ENCODE measurements at places on chromosomes 16 and 17.

- DNase-seq = peak; percentile 94
These were observed 2.9 kb downstream of the SLC16A3 start for GRCh38 chr17:82231562-82232321.

DNA sequence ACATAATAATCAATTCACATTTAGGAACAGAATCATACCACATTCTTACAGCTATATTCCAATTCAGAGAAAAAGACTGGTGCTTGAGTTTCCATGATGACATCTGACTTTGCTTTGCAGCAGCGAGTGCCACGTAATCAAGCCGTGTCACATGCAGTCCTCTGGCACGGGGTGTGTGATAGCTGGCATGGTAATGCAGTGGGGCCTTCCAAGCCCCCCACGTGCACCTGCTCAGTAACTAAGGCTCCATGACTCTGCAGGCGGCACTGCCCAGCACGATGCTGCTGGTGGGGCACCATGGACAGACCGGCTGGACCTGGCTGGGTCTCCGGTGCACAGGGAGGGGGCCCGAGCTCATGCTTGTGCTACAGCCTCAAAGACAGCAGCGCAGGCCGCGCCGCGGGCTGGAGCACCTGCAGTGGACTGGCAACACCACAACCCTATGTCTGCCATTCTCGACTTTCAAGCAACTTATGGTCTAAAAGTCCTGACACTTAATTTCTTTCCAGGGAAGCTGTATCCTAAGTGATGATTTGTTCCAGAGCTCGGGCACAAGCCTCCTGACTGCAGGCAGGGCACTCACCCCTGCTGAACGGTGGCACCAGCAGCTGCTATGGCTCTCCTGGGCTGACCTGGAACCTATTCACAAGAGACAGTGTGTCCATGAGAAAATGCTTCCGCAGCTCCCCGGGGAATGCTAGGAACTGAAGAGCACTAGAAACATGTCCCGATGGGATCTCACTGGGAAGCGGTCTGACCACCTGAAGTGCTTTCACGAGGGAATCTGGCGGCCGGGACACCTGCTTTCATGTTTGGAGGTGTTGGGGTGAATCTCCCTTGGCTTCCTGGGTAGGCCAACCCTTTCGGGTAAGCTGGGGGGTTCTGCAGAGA is 99.5 kb upstream of the DNAH17 start:
- no peak for DNase-seq

DNA sequence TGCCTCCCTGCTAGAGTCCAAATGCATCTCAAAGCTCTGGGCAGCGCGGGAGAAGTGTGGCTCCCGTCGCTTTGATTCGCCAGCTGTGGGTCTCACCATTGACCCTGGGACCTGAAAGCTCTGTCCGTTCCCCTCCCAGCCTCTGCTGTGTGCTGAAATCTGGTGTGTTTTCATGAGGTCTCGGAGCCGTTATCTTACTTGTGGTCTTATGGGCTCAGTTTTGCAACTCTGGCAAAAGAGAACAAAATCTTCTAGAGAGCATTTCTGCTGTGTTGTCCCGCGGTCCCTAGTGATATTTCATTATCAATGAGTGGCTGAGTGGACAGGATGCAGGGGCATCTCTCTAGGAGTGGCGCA is 13.3 kb downstream of the CRISPLD2 start:
- DNase-seq = no peak

DNA sequence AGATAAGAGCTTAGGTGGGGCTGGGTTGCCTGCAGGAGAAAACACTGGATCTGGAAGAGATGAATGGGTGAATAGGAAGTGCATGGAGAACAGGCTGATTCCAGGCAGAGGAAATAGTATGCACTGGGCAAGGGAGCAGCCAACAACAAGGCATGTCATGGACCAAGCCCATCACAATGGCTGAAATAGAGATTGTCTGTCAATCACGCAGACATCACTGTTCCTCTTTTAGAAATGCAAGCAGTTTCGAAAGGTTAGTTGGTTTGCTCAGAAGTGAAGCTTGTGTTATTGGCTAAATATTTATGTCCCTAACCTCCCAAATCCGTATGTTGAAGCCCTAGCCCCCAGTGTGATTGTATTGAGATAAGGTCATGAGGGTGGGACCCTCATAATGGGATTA is 621.7 kb upstream of the CDH11 start:
- DNase-seq = no peak

GRCh38 chr17:34024806-34025551 is 230.1 kb upstream of the CCL2 start:
- DNase-seq = no peak

DNA sequence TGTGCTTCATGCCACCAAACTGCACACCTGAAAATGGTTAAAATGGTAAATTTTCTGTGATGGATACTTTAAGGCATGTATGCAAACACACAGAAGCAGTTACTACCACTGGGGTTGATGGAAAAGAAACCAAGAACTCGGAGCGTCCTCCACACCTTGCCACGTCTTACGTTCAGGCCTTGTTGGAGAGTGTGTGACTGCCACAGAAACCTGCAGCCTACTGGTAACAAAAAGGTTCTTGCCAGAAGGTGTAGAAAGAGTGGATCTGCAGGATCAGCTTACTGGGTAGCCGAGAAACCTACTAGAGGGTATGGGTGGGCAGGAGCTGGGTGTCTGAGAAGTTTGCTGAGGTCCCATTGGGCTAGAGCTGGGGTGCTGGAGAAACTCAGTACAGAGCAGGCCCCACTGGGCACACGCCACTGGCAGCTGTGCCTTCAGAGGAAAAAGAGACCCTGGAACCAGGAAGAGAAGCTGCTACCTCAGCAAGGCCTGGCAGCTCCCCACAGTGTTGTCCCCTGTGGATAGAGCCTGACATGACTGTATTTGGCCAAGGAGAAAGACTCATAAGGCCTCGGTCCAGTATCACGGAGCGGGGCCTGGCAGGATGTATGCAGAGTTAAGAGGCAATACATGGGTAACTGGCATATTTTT is 204.6 kb downstream of the SEC14L1 start:
- no peak for DNase-seq

- DNase-seq = no peak
These were observed 2.0 kb downstream of the CDH3 start for GRCh38 chr16:68646953-68647659.

DNA sequence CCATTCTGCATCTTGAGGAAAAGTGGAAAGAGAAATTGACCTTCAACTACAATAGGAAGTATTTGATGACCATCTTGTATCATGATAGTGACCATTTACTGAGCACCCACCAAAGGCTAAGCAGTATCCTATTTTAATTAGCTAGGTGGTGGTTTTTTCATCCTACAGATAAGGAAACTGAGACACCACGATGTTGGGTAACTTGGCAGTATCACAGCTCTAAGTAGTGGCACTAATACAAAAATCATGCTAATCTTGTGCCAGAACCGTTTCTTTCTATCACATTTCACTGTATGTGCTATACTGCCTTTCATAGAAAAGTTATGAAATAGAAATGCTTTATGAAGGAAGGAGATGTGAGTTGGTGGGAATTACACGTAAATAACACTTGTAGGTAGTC is 2.3 kb downstream of the EVI2B start:
- no peak for DNase-seq

DNA sequence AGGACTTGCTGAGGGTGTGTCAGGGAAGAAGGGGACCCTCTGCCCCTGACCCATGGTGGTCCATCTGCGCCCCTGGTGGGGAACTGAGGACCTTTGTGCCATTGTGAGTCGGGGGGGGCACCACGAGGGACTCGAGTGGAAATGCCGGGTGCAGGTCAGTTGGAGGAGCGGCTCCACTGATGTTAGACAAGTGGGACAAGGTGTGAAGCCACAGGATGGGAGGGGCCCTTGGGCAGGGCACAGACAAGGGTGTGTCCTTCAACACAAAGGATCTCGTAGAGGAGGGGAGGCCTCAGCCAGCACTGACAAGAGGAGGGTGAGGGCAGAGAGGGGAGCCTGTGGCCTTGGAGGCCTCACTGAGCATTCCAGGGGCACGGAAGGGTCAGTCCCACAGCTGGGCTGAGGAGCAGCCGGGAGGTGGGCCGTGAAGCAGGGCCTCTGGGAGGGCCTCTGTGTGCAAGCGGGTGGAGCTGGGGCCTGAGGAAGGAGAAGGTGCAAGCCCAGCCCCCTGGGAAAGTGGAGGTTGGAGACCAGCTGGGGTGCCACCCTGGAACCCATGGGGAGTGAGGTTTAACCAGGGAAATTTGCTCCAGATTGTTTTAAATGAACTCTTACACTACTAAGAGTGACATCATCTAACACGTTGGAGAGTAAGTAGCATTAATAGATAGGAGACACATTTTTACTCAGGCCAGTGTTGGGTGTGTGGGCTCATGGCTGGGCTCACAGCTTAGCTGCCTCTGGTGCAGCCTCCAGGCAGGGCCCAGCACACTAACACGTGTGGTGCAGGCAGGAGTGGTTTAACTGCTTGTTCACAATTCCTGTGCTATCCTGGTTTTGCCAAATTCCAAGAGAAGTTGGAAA is 27.9 kb downstream of the NARF start:
- no peak for DNase-seq

DNA sequence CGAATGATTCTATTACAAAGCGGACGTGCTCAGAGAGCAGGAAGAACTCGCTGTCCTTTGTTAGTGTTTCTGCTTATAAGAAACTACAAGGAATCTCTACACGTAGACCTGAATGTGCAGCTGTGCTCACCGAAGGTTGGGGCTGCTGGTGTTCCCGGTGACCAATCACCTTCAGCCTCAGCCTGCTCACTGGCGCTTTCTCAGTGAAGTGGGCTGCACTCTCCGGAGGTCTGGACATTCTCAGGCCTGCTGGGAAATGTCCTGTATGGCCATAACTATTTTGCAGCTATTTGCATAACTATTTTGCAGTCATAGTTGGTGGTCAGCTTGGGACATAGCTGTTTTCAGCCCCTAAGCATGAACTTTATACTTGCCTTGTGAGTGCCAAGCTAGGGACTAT is 9.7 kb upstream of the CIAO3 start:
- DNase-seq = no peak

DNA sequence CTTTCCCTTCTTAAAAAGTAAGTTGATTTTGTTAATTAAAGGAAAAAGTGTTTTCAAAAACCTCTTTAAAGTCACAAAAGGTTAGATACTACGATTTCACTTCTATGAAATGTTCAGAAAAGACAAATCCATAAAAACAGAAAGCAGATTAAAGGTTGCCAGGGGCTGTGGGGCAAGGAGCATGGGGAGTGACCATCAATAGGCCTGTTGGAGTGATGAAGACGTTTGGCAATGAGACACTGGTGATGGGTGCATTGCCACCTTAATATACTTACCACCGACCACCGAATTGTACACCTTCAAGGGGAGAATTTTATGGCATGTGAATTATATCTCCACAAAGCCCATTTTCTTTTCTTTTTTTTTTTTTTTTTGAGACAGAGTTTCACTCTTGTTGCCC is 19.2 kb downstream of the KIFC3 start:
- no peak for DNase-seq

- peak; percentile 30 for DNase-seq
These were observed 80.0 kb downstream of the MARCHF10 start for GRCh38 chr17:62727916-62728672.

DNA sequence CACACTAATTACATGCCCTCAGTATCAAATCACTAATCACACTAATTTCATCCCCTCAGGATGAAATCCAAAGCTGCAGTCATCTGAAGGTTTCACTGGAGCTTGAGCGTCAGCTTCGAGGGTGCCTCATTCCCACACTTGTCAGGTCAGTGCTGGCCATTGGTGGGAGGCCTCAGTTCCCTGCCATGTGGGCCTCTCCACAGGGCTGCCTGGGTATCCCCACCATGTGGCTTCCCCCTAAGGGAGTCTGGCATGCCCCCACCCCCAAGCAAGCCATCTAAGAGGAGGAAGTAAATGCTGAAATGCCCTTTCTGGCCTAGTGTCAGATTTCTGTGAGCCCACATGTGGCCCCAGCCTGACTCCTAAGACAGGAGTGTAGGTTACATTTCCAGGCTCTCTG is 78.6 kb upstream of the CDH5 start:
- DNase-seq = no peak

- DNase-seq = peak; percentile 81
These were observed 17.4 kb upstream of the C17orf107 start for GRCh38 chr17:4881761-4882555.

GRCh38 chr17:69084911-69085310 is 24.2 kb upstream of the ABCA9 start:
- DNase-seq = peak; percentile 92

DNA sequence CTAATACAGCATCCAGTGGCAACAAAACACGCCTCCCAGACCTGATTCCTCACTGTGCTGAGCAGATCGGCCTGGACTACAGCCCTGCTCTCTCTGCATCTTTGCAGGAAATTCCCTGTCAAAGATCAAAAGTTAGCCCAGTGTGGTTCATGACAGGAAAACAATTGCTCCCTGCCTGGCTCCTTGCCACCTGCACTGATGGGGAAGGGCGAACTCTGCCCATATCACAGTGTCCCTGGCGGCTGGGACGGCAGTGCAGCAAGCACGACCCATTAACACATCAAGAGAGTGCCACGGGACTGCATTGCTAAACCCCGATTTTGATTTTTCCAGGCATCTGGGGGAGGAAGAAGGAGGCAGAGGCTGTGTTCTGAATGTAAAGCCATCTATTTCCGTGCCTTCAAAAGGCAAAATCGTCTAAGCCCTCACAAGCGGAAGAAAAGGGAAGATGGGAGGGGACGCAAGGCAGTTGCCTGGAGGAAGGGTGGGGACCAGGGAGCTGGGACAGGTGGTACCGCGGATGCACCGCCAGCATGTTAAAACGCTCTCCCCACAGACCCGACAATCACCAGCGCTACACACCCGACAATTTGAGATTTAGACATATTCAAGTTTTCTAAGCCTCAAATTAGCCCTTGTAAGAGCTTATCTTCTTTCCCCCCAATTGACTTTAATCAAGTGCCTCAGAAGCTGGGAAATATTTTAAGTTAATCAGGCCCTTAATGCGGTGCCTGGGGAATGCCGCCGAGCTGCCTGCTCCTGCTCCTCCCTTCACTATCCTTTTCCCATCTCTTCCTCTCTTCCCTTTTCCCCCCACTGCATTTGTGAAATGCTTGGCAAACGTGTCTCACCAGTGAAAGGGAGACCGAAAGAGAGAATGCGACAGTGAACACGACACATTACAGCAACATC is 238.8 kb upstream of the CDH5 start:
- DNase-seq = no peak

- no peak for DNase-seq
These were observed 41.4 kb downstream of the SRCIN1 start for GRCh38 chr17:38564254-38564837.

GRCh38 chr17:45077643-45078042 is 16.5 kb downstream of the NMT1 start:
- no peak for DNase-seq

DNA sequence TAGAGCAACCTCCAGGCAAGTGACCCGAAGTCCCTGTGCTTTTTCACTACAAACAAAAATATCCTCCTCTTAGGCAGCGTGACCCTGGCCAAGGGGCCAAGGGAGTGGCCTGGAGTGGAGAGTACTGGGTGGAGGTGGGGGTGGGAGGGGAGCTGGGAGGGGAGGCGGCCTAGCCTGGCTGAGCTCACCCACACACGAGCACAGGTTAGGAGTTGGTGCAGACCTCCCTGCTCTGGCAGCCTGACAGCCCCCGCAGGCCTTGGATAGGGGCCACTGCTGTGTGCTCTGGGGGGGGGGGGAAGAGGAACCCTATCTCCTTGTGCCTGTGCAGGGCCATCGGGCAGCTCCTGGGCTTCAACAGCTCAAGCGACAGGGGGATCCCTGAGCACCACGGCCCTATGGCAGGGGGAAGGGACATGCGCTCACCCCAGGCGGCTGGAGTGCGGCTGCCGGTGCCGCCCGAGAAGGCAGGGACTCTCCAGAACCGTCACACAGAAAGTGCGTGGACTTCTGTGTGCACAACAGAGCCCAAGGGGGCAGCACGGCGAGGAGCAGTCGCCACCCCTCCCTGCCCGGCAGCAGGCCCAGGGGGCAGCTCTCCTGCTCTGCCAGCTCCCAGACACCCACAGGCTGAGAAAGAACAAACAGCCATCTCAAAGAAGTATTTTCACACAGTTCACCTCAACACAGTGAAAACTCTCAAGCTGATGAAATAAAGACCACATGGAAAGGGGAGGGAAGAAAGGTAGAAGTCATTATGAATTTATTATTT is 13.3 kb downstream of the SLC16A3 start:
- no peak for DNase-seq

Measured in DMS53 (cell line).